Amniotic stem cell (primary cell): ENCODE measurements at places on chromosomes 6 and 20.

DNA sequence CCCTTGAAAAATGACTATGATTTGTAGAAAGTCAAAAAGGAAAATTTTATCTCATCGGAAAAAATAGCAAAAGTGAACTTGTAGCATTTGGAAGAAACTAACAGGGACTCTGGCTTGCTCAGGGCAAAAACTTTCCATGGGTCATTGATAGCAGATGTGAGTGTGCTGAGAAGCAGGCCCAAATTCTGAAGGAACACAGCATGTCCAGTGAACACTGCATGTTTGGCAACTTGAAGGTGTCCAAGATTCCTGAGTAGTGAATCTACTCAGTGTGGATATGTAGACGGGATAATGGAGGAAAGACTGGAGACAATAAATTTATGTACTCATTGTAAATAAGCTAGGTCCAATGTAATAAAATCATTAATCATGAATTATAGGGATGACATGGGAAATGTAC lies 8.2 kb downstream of the SLC17A2 start:
- DNase-seq: no peak

GRCh38 chr6:41274256-41274655 lies 12.2 kb downstream of the TREM1 start:
- DNase-seq: no peak

DNA sequence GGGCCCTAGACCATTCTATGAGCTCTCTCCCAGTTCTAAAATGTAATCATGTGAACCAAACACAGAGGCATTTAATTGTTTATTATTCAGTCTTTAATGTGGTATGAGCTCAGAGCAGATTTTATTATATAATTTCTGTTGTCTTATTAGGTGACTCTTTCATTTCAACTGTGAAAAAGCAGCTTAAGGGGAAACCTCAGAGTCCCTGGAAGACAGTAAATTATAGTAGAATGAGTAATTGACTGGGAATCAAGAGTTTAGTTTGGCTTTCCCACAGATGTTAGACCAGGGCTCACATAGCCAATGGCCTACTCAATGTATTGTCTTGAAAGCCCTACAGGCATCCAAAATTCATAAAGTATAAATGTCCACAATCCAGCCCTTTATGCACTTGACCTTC lies 390.4 kb upstream of the SLC35B3 start:
- no peak for DNase-seq

- DNase-seq: no peak
Measured at GRCh38 chr20:8315639-8316573, 183.8 kb downstream of the PLCB1 start.

DNA sequence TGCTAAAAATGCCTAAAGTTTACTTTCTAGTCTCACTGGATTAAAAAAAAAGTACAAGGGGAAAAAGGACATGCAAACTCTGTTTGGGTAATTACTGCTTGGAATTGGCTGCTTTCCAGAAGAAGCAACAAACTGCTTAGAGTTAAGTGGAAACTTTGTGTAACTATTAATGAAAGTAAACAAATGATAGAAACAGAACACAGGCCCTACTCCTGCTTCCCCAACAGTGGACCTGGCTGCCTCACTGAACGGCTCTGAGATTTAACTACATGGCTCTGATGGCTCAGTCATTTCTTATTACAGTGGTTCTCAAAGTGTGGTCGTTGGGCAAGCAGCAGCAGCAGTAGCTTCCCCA lies 108.5 kb downstream of the MAN1A1 start:
- DNase-seq: peak; percentile 18

- no peak for DNase-seq
Measured at GRCh38 chr6:116387374-116387773, 16.6 kb downstream of the DSE start.

- DNase-seq: no peak
Measured at GRCh38 chr6:139257291-139257690, 34.5 kb downstream of the TXLNB start.
